Muscle of arm (tissue), 14 donors: ENCODE measurements at places on chromosomes 5 and 9.

GRCh38 chr9:137167747-137168572 is 1.9 kb downstream of the LRRC26 start:
- no peak for DNase-seq

- no peak for DNase-seq
Measured at GRCh38 chr9:128556276-128556675, 3.9 kb downstream of the SPTAN1 start.

- no peak for DNase-seq
Measured at GRCh38 chr5:75509956-75510355, 1.5 kb downstream of the CERT1 start.

DNA sequence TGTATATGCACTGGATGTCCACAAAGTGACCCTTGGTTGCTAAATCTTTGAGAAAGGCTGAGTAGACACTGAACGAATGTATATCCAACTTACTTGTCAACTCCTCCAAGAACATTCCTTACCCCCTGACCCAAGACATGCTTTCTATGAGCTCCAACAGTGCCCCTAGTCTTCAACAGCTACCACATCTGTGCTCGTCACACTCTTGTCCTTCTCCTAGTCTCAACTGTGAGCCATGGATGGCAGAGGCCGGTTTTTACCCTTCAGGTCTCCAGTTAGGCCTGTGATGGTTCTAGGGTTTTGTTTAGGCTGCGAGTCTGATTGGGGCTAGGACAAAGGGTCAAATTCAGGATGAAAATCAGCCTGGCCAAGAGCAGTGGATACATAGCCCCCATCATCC is 19.0 kb upstream of the GPX3 start:
- DNase-seq = no peak

DNA sequence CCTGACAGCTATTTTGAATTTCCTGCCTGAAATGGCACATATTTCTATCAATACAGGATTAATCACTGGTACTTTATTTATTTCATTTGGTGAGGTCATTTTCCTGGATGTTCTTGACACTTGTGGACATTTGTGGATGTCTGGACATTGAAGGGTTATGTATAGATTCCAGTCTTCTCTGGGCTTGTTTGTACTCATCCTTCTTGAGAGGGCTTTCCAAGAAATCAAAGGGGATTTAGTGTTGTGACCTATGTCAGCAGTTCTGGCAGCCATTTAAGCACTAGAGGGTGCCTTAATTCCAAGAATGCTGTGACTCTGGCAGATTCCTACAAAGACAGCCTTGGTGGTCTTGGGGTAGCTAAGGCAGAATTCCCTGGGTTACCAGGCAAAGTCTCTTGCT is 259.7 kb downstream of the CSNK1G3 start:
- no peak for DNase-seq

- no peak for DNase-seq
Measured at GRCh38 chr5:10421896-10422691, 19.6 kb upstream of the ROPN1L start.

- no peak for DNase-seq
Measured at GRCh38 chr5:102611312-102611711, 112.5 kb upstream of the SLCO6A1 start.

GRCh38 chr9:89999176-89999533 is 394.3 kb downstream of the GADD45G start:
- DNase-seq = no peak

DNA sequence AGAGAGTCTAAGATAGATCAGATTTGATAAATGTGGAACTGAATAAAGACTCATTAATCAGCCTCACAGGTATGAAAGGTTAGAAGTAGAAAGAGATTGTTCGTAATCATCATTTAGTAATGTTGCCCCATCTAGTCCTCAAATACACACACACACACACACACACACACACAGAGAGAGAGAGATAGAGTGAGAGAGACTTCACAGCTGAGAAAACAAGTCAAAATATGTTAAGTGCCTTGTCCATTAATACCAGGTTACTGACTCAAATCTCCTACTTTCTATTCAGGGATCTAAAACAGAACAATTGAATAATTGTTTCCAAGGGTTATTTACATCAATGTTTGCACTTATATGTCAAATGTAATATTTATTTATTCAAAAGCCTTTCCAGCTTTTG is 284.6 kb downstream of the MRPS30 start:
- DNase-seq = no peak

GRCh38 chr9:83633676-83634075 is 10.7 kb downstream of the IDNK start:
- DNase-seq = no peak

GRCh38 chr5:158967541-158967940 is 132.2 kb downstream of the EBF1 start:
- no peak for DNase-seq

DNA sequence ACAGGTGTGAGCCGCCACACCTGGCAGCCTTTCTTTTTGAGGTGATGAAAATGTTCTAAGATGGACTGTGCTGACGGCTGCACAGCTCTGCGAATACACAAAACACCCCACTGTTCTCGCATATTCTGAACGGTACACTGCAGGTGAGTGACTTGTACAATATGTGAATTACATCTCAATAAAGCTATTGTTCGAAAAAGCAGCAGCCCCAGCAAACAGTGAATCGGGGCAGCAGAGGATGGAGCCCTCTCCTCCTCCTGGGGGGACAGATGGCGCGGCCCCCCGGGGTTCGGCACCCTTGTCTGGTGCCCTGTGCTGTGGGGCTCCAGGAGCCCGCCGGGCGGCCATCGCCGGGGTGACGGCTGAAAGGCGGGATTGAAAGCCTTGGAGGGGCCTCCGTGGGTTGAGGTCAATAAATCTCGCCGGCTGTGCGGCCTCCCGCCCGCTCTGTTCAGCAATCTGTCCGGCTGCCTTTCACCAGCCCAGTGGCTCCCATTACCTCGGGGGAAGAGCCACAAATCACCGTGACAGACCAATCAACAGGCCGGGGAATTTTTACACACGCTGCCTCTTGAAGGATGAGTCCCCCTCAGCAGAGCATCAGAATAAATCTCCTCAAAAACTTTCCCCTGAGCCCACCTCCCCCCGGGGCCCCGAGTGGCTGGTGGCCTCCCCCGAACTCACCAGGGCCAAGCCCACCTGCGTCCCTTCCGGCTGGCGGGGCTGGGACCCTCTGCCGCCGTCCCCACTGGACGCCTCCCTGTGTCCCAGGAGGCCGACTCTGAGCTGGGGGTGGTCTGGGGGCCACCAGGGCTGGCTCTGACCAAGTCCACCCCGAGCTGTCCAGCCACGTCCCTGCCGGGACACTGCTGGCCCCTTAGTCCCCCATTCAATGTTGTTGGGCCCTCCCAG is 37.8 kb upstream of the TMEM250 start:
- no peak for DNase-seq

DNA sequence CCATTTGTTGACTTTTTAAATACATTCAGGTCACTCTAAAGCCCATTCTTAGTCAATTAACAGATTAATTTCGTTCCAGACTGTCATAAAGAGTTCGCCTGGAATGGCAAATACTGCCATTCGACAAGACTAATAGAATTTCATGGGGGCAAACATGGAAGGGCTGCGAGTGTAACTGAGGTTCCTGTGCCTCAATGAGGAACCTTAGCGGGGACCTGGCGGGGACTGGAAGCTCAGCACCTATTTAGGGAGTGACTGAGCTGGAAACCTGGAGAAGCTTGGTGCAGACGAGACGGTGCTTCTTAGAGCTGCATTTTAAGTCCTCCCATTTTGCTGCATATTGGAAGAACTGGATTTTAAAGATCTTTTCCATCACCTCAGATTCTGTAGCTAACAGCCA is 3.4 kb downstream of the VCAN start:
- DNase-seq = peak; percentile 23
